ENCODE measurements at places on chromosomes 12 and 14.

- no peak for DNase-seq
These were observed 1.6 kb upstream of the C1R start for GRCh38 chr12:7093892-7094291.

DNA sequence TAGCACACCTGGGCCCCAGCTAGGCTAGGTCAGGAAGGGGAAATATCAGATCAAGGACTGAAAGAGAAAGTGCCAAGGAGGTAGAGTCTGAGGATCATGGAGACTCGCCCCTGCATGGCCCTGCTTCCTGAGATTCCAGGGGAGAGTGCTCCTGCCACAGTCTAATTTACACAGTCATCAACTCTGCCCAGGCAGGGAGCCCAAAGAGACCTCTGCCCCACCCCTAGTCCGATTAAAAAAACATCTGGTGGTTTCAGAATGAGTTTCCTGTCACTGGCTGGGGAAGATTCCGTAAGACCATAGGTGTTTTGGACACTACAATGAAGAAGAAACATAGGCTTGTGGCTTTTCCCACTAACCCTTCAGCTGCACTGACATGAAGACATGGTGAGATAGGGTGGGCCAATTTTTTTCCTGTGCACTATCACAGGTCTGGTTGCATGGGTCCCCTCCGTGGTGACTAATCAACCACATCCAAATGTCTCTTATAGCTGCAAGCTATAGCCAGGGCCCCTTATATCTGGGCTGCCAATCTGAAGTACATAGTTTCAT, 31.5 kb upstream of the GZMB start:
- no peak for DNase-seq

DNA sequence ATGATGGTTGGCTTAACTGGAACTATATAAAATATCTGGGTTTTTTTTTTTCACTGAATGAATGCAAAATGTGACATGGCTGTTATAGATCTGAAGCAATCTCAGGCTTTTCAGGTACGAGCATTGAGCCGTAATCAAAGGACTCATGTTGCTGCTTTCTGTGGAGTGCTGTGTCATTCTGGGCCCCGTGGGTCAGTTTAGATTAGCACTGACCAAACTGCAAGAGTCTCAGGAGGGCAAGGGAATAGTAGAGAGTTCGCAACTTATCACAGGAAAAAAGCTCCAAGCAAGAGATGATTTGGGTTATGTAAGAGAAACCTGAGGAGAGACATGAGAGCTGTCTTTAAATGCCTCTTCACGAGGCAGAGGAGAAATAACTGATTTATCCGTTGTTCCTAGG, 59.1 kb downstream of the UBR7 start:
- DNase-seq: no peak

DNA sequence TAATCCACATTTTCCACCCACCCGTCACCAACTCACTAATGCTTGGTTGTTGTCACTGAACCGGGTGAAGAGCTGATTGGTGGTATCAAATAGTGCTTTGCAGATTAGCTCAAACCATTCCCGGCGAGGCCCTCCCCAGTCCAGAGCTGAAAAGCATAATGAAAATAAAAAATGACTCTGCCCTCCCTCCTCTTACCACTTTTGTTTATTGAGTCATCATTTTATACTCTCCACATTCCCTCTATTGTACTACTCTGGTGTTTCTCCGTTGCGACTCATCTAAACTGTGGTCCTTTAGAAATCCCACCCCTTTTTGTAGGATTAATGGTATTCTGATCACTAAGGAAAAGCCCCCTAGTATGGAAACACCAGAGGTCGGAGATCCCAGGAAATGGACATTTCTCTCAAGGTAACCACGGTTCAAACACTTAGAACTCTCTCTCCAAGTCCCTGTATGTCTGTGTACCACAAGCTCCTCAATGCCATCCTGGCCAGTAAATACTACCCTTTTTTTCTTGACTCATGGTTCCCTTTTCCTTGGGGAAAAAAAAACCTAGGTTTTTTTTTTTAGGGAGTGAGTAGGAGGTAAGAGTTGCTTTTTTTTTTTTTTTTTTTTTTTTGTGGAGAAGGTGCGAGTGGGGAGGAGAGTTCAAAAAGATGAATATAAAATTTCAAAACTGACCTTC, 42.0 kb downstream of the AREL1 start:
- DNase-seq: no peak

DNA sequence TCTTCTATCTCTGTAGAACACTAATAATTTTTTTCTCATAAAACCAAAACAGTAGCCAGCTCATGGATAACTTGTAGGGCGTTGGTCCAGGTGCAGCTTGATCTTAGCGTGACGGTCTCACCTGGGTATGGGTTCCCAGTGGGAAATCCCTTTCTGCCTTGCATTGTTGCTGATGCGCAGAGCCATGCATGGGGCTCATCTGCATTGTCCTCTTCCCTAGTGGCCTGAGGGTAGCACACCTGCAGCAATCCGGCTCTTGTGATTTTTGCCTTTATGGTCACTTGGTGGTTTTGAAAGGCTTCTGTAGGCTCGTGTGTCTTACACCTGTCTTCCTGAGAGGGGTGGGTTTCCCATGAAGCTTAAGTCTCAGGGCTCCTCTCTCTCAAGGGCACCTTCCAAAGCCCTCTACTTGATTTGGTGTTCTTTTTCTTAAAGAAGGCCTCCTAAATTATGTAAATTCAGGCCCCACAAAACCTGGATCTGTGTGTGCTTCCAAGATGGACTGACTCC, 130.6 kb downstream of the PRKCH start:
- DNase-seq: no peak

GRCh38 chr14:79551523-79551922, 659.8 kb downstream of the DIO2 start:
- DNase-seq: no peak

GRCh38 chr14:104595116-104595675, 9.4 kb downstream of the TMEM179 start:
- no peak for DNase-seq

DNA sequence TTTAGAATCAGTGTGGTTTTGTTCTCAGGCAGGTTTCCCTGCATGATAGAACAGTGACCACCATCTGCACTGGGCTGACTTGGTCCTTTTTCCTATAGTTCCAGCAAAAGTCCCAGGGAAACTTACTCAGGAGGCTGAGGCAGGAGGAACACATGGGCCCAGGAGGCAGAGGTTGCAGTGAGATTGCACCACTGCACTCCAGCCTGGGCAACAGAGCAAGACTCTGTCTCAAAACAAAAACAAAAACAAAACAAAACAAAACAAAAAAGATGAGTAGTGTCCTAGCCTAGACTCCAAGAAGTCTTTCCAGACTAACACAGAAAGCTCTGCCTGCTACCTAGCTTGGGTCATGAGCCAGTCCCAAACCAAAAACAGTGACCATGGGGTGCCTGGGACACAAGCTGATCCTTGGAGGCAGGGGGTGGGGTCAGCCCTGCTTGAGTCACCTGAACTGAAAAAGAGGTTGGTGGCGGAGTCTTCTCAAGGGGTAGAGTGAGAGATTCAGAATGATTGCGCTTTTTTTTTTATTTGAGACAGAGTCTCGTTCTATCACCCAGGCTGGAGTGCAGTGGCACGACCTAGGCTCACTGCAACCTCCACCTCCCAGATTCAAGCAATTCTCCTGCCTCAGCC, 7.4 kb upstream of the SLC11A2 start:
- no peak for DNase-seq

DNA sequence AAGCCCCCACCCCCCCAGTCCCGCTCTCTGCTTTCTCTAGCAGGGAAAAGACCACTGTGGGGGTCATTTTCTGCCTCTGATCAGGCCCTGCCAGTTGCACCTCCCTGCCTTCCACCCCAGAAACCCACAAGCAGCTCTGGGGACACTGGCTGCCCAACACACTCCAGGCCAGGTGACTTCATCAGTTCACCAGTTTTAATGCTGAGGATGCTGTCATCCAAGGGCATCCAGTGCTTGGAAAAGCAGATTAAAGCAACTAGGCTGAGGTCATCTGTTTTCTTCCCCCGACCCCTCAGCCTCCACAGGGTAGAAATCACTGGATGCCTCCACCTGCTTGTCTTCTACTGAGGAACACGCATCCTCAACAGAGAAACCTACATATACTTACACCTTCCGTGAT, 282.4 kb downstream of the DPF3 start:
- DNase-seq: no peak

DNA sequence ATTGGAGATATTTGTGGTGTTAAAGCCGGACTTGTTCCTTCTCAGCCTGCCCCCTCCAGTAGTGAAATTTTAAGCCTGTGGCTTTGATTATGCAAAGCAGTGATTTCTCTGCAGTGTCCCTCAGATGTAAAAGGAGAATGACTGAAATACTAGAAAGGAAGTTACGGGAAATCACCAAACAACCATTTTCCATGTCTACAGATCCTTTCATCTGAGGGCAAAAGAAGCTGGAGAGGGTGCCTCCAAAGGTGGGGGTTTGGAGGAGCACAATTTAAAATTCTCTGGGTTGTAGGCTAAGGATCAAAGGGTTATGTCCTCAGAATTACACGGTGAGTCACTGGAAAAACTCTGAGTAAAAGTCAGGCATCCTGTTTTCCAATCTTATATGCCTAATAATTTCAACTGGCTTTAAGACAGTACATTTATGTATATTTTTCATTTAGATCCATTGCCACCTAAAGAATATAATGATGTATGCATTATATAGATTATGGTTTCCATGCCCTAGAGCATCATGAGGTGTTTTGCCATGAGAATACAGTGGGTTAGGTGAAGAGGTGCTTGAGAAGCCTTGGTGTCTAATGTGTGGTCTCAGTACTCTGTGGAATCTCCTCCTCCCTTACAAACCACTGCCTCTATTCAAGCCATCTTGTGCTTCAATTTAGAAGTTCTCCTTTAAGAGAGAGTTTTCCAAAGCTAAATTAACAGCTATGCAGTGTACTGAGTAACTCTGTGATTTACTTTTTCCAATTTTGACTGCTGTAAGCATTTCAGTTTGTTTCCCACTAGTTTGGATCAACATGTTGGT, 362.1 kb downstream of the RAD51B start:
- no peak for DNase-seq

- no peak for DNase-seq
These were observed 2.7 kb upstream of the NFKBIA start for GRCh38 chr14:35407306-35407630.

GRCh38 chr12:128803788-128804187, 20.0 kb downstream of the SLC15A4 start:
- no peak for DNase-seq

DNA sequence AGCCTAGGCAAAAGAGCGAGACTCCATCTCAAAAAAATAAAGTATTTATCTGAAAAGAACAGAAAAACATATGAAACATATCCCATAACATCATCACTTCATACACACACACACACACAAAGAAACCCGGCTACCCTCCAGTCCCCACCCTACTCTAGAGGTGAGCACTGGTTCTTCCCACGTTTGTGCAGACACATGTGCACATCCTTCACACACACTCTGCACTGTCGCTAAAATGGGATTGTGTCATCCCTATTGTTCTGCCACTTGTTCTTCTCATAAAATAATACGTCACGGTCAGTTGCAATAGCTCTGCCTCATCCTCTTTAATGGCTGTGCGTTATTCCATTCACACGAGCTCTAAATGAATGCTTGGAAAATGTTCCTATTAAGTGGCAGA, 85.9 kb upstream of the ANO2 start:
- no peak for DNase-seq

DNA sequence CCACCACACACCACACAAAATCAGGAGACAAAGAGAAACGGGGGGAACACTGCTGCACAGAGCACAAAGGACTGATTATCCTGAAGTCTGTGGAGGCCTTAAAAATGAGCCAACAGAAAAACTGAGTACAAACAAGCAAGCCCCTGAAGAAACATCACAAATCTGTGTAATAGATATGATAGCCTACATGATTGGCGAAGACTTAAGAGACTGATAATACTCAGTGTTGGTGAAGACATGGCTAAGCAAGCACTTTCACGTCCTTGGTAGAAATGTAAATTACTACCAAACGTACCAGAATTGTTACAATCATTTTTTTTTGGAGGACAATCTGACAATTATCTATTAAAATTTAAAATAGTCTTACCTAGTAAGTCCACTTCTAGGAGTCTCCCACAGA, 74.6 kb downstream of the NINJ2 start:
- DNase-seq: no peak

- DNase-seq: no peak
These were observed 117.4 kb downstream of the DAD1 start for GRCh38 chr14:22471545-22472121.

DNA sequence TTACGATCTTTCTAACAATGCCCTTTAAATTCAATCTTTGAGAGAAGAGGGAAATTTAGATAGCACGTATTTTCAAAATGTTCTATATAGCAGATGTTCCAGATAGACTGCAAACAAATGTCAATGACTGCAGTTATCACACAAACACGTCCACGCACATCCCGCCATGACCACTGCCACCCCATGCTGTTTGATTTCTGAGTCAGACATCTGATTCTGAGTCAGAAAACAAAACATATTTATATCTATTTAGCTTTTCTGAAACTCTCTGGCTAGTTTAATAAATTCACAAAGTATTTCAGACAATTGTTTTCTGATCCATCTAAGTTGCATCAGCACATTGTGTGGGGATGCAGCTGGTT, 105.9 kb upstream of the BCAT1 start:
- DNase-seq: peak; percentile 37

GRCh38 chr14:26281280-26281998, 316.4 kb downstream of the NOVA1 start:
- no peak for DNase-seq

DNA sequence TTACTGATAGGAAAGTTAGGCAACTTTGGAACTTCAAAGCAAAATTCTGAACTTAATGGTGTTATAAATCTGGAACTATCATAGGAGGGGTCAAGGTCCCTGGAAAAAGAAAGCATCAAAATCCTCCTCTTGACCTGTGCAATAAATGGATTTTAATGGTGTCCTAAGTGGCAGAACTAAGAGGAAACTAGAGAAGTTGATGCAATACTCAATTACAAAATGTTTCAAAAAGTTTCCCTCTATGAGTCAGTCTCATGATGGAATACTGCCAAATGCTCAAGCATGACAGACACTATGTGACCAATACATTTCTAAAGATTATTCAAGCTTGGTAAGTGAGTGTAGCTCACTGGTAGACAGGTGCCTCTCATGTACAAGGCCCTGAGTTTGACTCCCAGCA, 47.7 kb upstream of the ERGIC2 start:
- DNase-seq: no peak

DNA sequence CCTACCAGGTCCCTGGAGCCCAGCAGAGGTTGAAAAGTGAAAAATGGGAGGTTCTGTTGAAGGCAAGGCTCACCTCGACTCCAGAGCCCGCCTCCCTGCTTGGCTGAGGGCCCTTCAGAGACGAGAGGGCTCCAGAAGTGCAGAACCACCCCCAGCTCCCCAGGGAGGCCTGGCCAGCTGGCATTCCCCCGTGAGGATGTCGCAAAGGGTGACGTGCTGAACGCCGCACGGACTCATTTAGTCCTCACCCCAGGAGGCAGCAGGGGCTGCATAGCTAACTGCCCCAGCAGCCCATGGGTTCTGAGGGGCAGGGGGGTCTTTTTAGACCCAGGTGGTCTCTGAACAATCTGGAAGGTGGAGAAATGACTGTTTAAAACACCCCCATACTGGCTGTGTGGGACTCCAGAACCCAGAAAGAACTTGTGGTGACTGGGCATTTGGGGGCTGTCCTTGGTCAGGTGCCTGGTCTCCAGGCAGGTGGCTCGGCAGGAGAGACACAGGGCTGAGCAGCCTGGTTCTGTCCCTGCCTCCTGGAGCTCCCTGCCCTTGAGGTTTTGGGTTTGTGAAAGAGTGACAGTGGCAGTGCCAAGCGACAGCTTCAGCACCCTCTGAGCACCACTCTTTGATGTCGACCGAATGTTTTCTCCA, 32.0 kb downstream of the ANAPC7 start:
- DNase-seq: no peak
